ENCODE measurements at places on chromosomes 16 and 17.

DNA sequence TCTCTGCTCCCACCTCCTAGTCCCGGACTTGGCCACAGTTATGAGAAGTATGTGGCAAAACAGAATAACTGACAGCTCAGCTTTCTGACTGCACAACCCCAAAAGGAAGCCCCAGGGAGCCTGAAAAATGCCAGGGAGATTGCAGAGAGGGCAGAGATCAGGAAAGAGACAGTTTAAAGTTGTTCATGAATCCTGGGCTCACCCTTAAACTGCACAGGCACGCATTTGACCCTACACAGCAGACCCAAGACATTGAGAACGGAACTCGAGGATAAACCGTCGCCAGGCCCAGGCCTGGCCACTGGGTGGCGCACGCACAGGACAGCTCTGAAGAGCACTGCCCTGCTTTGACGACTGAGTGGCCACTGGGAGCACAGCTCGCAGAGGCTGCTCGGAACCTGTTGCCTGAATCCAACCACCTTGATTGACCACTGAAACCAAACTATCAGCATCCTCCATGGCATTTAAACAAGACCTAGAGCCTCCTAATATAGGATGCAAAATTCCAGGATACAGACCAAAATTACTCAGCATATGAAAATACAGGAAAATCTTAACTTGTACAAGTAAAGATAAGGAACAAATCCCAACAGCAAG lies 114.0 kb downstream of the C16orf95 start:
- H3K36me3 ChIP-seq, result no peaks in the 10 kb centered on the region
- peaks cover 12% of the 10 kb centered on the region for H3K27me3 ChIP-seq
- H3K27ac ChIP-seq, result peak overlapping the region; percentile 38
- H3K4me1 ChIP-seq, result peaks cover 27% of the 10 kb centered on the region

DNA sequence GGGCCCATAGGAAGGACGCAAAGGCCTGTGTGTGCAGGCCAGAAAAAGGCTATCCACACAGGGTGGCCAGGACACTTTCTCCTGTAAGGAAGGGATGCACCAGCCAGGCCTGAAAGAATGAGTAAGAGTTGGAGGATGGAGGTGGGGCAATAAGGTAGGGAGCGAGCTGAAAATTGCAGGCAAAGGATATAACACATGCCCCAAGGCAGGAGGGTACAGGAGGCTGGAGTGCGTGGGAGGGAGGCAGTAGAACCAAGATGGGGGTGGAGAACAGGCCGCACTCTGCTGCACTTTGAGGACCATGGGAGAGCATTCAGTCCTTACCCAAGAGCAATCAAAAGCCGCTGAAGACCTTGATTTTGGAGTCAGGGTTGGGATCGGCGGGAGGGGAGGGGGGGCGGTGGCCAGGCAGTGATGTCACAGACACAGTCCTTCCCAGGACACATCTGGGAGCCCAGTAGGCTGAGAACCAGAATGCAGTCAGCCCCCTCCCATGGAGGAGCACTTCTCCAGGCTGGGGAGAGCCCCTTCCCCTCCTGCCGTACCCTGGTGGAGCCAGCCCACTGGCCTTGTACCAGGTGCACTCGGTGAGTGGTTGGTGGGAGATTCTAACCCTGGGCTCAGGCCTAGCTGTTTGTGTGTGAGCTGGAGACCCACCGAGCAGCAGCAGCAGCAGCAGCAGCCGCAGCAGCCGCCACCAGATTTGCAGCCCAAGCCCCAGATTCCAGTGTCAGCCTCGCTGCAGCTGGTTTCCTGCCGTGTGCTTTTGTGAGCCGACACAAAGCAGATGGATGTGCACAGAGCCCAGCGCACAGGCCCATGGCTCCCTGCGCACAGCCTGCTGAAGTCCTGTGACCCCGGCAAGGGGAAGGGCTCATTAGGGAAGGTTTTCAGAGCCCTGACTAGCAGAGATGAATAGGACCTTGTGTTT lies 17.5 kb downstream of the ANKRD40 start:
- no peaks in the 10 kb centered on the region for H3K27me3 ChIP-seq
- H3K36me3 ChIP-seq, result no peaks in the 10 kb centered on the region
- H3K4me3 ChIP-seq, result no peak overlapping the region
- DNase-seq, result no peak
- H3K4me1 ChIP-seq, result peaks cover 60% of the 10 kb centered on the region

DNA sequence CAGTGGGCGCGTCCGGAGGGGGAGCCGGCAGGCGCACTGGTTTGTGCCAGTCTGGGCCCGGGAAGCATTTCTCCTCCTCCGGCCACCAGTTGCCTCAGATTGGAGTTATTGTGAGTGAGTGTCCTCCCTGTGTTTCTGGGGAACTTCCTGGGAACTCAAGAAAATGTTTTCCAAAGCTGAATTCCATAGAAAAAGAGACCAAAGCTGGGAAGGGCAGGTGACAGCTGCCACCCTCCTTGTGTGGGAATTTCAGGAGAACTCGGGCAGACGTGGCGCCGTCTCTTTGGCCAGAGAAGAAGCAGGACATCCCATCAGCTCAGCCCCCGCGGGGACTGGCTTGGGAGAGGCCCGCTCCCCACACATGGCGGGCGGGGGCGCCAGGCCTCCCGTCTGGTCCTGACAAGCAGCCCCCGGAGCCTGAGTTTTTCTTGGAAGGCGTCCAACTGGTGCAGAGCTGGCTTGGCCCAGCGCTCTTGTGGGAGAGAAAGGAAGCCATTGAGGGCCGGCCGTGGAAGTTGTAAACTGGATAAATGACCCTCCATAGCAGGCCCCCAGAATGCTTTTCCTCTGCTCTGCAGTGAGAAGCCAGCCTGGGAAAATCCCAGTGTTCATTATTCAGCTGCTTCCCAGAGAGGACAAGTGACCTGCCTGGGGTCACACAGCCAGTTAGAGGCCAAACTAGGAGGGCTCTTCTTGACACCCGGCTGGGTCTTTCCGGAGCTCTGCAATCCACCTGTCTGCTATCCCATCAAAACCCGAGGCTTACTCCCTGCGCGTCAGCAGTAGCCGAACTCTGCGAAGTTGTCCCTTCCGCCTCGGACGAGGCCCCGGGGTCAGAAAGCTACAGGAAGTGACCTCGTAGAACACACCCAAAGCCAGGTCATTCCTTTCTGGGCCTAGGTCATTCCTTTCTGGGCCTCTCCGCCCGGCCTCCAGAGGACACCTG lies 39.2 kb upstream of the GSE1 start:
- no peak overlapping the region for H3K27ac ChIP-seq
- no peaks in the 10 kb centered on the region for H3K36me3 ChIP-seq
- peaks cover 71% of the 10 kb centered on the region for H3K4me1 ChIP-seq
- peaks cover 3% of the 10 kb centered on the region for H3K27me3 ChIP-seq
- no peak for DNase-seq

DNA sequence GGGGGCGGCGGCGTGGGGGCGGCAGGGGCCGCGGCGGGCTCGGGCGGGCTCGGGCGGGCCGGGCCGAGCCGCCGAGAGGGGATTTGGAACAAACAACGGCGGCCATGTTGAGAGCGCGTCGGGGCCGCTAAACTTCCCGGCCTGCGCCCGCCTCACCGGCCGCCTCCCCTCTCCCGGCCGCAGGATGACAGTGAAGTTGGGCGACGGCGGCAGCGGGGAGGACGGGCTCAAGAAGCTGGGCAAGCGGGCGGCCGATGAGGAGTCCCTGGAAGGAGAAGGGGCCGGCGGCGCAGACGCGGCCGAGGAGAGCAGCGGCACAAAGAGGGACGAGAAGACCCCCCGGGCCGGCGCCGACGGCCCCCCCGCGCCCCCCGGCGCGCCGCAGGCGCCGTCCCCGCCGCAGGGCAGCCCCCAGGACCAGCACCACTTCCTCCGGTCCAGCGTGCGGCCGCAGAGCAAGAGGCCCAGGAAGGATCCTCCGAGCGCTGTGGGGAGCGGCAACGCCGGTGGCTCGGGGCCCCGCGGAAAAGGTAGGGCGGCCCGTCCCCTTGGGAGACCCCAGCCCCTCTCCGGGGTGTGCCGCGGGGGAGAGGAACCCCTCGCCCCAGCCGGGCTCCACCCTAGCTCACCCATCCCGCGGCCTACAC lies 2.4 kb downstream of the CRAMP1 start:
- no peak for DNase-seq
- no peak overlapping the region for H3K27ac ChIP-seq
- peak overlapping the region; percentile 91 for H3K4me3 ChIP-seq
- peaks cover 9% of the 10 kb centered on the region for H3K36me3 ChIP-seq

DNA sequence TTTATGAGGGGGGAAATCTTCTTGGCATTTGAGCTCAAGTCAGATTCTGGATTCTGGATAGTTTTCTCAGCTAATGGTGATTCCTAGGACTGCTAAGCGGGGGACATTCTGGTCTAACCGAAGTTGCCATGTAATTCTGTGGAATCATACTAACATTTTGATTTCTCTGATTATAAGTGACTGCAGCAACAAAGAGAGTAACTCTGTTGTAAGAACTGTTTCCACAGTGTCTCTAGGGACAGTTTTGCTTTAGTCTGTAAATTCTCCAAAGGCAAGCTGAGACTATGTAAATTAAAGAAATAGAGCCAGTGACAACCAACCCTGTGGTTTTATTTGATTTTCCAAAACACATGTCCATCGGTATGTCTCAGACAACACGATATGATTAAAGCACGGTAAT lies 286.2 kb downstream of the IRX3 start:
- no peak overlapping the region for H3K4me3 ChIP-seq
- no peaks in the 10 kb centered on the region for H3K27me3 ChIP-seq
- no peak overlapping the region for H3K27ac ChIP-seq
- peaks cover 16% of the 10 kb centered on the region for H3K4me1 ChIP-seq
- H3K36me3 ChIP-seq, result peaks cover 12% of the 10 kb centered on the region

DNA sequence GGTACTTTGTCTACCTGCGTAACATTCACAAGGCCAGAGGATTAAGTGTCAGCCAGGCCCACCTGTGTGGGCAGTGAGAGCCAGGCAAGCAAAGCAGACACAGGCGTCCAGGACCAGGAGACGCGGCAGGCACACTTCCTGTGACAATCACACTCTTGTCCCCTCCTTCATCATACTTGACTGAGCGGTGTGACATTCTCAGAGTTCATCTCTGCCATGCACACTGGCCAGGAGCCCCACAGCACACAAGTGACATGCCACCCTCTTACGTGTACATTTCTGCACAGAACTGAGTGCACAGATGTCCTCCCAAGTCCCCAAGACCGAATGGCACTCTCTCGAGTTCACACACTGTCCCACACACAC lies 8.7 kb downstream of the PPP1R9B start:
- H3K27ac ChIP-seq, result peak overlapping the region; percentile 71
- H3K36me3 ChIP-seq, result peaks cover 45% of the 10 kb centered on the region
- no peak overlapping the region for H3K4me3 ChIP-seq

DNA sequence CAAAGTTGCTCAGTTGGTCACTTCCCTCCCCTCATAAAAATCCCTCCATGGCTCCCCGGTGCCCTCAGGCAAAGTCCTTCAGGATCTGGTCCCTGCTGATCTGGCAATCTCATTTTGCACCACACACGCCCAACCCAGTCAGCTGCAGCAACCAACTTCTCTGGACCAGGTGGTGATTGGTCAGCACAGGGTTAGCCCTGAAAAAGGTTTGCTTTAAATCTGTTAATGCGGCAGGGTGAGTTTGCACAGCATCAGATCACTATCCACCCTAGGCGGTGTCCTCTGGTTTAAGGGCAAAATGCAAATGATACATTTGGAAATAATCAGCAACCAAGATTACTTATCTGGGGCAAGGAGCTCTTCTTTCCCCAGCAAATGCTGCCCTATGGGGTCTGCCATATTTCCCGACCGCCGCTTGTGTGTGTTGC lies 42.9 kb upstream of the TNRC6C start:
- DNase-seq, result no peak
- no peaks in the 10 kb centered on the region for H3K36me3 ChIP-seq
- peaks cover 56% of the 10 kb centered on the region for H3K27me3 ChIP-seq
- H3K4me1 ChIP-seq, result peaks cover 23% of the 10 kb centered on the region
- peak overlapping the region; percentile 3 for H3K27ac ChIP-seq

GRCh38 chr17:11780621-11781020 lies 182.4 kb downstream of the DNAH9 start:
- no peaks in the 10 kb centered on the region for H3K27me3 ChIP-seq
- no peak overlapping the region for H3K4me3 ChIP-seq
- H3K4me1 ChIP-seq, result no peaks in the 10 kb centered on the region
- DNase-seq, result no peak

- H3K4me3 ChIP-seq, result no peak overlapping the region
- H3K4me1 ChIP-seq, result peaks cover 28% of the 10 kb centered on the region
- peaks cover 5% of the 10 kb centered on the region for H3K27me3 ChIP-seq
- no peak overlapping the region for H3K27ac ChIP-seq
Observed at GRCh38 chr16:12119037-12119436, 142.5 kb downstream of the SNX29 start.

DNA sequence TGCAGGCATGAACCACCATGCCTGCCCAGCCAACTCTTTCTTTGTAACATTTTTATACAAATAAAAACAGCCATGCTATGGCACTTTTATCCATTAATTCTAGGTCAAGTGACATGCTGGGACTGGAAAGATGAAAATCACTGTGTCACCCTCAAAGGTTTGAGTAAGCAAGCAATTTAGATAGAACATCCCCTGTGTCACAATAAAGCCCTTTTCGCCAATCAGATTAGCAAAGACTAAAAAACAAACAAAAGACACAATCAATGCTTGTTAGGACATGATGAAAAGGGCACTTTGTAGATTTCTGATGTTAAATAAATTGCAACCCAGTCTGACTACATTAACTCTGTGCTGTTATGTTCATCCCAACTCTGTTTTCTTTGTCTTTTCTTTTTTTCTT lies 26.4 kb downstream of the CHP2 start:
- H3K27ac ChIP-seq, result no peak overlapping the region
- peaks cover 25% of the 10 kb centered on the region for H3K27me3 ChIP-seq
- no peaks in the 10 kb centered on the region for H3K36me3 ChIP-seq
- H3K4me3 ChIP-seq, result no peak overlapping the region
- no peaks in the 10 kb centered on the region for H3K4me1 ChIP-seq

DNA sequence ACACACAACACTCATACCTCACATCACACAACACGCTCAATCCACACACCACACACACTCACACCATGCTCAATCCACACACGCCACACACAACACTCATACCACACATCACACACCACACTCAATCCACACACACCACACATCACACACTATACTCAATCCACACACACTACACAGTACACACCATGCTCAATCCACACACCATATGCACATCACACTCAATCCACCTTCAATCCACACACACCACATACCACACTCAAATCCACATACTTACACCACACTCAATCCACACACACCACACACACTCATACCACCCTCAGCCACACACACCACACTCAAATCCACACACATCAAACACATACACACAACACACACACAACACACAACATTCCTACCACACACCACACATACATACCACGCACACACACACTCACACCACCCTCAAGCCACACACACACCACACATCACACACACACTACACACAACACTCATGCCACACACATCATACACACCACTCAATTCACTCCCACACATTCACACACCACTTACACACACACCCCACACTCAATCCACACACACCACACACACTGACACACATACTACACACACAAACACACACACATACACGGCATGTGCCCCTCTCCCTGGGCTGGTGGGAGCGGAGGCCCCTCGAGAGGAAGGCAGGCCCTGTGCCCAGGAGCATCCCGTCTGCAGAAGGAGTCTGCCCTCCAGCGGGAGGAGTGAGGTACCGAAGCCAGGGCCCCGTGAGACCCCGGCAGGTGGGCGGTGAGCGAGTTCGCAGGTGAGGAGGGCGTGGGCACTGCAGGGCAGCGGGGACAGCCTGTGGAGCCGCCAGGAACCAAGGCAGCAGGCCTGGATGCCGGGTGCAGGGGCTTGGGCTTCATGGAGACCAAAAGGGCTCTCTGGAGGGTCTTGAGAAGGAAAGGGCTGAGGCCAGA lies 33.1 kb upstream of the RPTOR start:
- H3K27me3 ChIP-seq, result peaks cover 17% of the 10 kb centered on the region
- H3K4me1 ChIP-seq, result peaks cover 3% of the 10 kb centered on the region
- no peak for DNase-seq
- H3K27ac ChIP-seq, result no peak overlapping the region
- H3K36me3 ChIP-seq, result no peaks in the 10 kb centered on the region
- no peak overlapping the region for H3K4me3 ChIP-seq

All from type B pancreatic cell (in vitro differentiated cells).